ENCODE measurements at places on chromosomes 6 and 20. TPM values are rescaled to one million over a fixed set of nuclear protein-coding genes. Genes with fewer than 3 reads are reported as not detected.

- no peaks in the 10 kb centered on the region for H3K27me3 ChIP-seq
- H3K27ac ChIP-seq = no peak overlapping the region
- H3K4me1 ChIP-seq = no peaks in the 10 kb centered on the region
- H3K4me3 ChIP-seq = no peak overlapping the region
Measured at GRCh38 chr6:130900913-130901312, 73.7 kb downstream of the SMLR1 start.

- H3K4me3 ChIP-seq = no peak overlapping the region
- DNase-seq = no peak
- no peak overlapping the region for H3K27ac ChIP-seq
- no peaks in the 10 kb centered on the region for H3K4me1 ChIP-seq
- no peaks in the 10 kb centered on the region for H3K36me3 ChIP-seq
Measured at GRCh38 chr6:3698021-3698420, 53.5 kb downstream of the PXDC1 start.

GRCh38 chr6:167122827-167123657 is at the start of gene CCR6:
TSS of gene CCR6 (plus strand) at chr6:167123096. CDS start at chr6:167136135, 13,039 bp downstream.
- H3K4me3 ChIP-seq = no peak within 1 kb of the TSS
- H3K27me3 ChIP-seq = no peaks in the 10 kb centered on the region
- H3K27ac ChIP-seq = peak within 1 kb of the TSS; percentile 55
- DNase-seq = no peak
- no peaks in the 10 kb centered on the region for H3K36me3 ChIP-seq

- H3K4me1 ChIP-seq = peaks cover 40% of the 10 kb centered on the region
- H3K36me3 ChIP-seq = no peaks in the 10 kb centered on the region
- peaks cover 6% of the 10 kb centered on the region for H3K27me3 ChIP-seq
- H3K27ac ChIP-seq = peak overlapping the region; percentile 34
- DNase-seq = no peak
Measured at GRCh38 chr6:106056746-106057390, 29.3 kb upstream of the PRDM1 start.

DNA sequence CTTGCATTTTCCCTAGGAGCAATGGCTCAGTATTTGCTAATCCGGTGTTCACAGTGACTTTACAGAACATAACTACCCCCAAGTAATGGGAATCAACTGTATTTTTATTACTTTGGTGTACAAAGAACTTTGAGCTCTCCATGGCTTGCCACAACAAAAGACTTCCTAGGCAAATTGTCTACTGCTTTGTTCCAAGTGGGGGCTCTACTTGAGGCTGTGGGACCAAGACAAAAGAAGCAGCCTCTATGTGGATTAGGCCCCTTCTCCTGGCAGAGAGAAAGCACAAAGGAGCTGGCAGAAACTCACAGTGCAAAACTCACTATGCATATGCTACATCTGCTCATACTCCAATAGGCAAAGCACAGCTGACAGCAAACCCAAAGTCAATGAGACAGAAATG is 853 bp downstream of the WFDC8 start:
- H3K4me1 ChIP-seq = peaks cover 6% of the 10 kb centered on the region
- H3K27me3 ChIP-seq = peaks cover 14% of the 10 kb centered on the region
- H3K4me3 ChIP-seq = no peak overlapping the region
- no peak overlapping the region for H3K27ac ChIP-seq

The PTK7 gene
- 142 TPM for total RNA-seq

The ADAM33 gene
- total RNA-seq = 0.47 TPM

- no peaks in the 10 kb centered on the region for H3K4me1 ChIP-seq
- H3K4me3 ChIP-seq = no peak overlapping the region
- no peak for DNase-seq
Measured at GRCh38 chr20:61634376-61635145, 382.5 kb downstream of the CDH4 start.

DNA sequence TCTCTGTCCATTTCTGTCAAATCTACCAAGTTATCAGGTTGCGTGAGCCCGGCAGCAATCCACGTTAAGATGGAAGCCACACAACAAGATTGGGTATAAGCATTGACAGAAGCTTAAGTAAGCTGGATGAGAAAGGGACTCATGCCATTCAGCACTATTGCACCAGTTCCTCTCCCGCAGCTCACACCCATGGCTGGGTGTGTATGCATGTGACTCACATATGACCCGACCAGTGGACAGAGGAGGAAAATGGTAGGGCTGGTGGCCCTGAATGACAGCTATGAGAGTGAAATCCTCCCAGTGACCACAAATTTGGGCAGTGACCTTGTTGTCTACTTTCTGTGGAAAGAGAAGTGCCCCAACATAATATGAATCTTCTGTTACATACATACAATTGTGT is 113.5 kb downstream of the OTOR start:
- H3K27me3 ChIP-seq = peaks cover 3% of the 10 kb centered on the region
- DNase-seq = no peak
- H3K4me1 ChIP-seq = no peaks in the 10 kb centered on the region
